Frontal cortex (tissue), 4 donors: ENCODE measurements at places on chromosomes 4 and X.

GRCh38 chr4:167119392-167119791, 114.9 kb downstream of the SPOCK3 start:
- no peak for DNase-seq

DNA sequence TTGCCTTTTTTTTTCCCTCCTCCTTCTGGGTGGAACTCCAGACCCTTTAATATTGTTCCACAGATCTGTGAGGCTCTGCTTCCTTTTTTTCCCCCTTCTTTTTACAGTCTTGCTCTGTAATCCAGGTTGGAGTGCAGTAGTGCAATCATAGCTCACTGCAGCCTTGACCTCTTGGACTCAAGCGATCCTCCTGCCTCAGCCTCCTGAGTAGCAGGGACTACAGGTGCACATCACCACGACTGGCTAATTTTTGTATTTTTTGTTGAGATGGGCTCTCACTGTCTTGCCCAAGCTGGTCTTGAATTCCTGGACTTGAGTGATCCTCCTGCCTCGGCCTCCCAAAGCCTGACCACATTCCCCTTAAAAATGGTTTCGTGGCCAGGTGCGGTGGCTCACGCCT, 26.8 kb downstream of the NSD2 start:
- DNase-seq = no peak

- no peak for DNase-seq
Measured at GRCh38 chr4:140070973-140071372, 83.0 kb downstream of the MAML3 start.

DNA sequence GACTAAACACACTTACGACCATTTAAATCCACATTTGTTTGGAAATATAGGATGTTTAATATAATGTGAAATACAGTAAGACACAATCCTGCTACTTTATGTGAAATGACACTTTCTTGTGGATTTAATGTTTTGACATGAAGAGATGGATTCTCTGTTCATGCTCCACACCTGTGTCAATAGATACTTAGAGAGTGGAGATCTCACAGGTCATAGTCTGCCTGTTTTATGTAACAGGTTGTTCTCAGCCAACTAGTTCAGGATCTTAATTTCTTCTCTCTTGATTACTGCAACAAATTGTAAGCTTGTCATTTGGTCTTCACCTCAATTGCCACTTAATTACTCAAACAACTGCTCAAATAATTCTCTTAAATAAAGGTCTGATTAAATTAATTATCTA, 1621.2 kb downstream of the PCDH7 start:
- no peak for DNase-seq

GRCh38 chr4:36224972-36225903, 19.1 kb downstream of the ARAP2 start:
- DNase-seq = no peak
